CD4-positive, alpha-beta memory T cell (primary cell): ENCODE measurements at places on chromosomes 2 and 18. TPM values are rescaled to one million over a fixed set of nuclear protein-coding genes. Genes with fewer than 3 reads are reported as not detected.
A peak's percentile ranks its signal among the peaks of the same experiment; 100 is the strongest.

DNA sequence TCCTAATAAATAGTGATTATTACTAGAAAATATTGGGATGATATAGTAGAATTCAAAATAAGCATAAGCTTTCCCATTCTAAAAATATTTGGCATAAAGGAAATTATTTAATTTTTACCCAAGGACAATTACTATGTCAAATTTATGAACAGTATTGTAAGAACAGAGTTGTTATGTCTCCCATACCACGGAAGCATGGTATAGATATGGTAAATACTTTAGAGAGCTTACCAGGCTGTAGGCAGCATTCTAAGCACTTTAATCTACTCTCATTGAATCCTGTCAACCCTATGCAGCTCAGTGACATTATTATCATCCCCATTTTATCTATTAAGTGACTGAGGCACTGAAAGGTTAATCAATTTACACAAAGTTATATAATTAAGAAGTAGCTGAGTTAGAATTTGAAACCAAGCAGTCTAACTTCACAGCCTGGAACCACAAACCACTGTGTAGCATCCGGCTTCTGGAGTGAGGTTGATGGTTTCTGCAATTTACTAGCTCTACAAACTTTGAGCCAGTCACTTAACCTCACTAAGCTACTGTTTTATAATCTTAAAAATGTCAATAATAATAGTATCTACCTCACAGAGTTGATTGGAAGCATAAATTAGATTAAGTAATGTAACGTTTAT, 323.7 kb downstream of the ARHGAP15 start:
- H3K4me3 ChIP-seq: no peak overlapping the region
- H3K36me3 ChIP-seq: no peaks in the 10 kb centered on the region
- no peaks in the 10 kb centered on the region for H3K27me3 ChIP-seq

- no peak overlapping the region for H3K27ac ChIP-seq
- peaks cover 37% of the 10 kb centered on the region for H3K4me1 ChIP-seq
- H3K4me3 ChIP-seq: no peak overlapping the region
Observed at GRCh38 chr2:73832930-73833329, 4.2 kb downstream of the STAMBP start.

GRCh38 chr2:68765739-68766375, 31.2 kb downstream of the ARHGAP25 start:
- no peaks in the 10 kb centered on the region for H3K36me3 ChIP-seq
- H3K4me1 ChIP-seq: peaks cover 99% of the 10 kb centered on the region
- H3K27me3 ChIP-seq: no peaks in the 10 kb centered on the region
- DNase-seq: no peak
- H3K27ac ChIP-seq: peak overlapping the region; percentile 90
- peak overlapping the region; percentile 15 for H3K4me3 ChIP-seq

- peaks cover 88% of the 10 kb centered on the region for H3K4me1 ChIP-seq
- H3K4me3 ChIP-seq: no peak overlapping the region
- no peak for DNase-seq
Observed at GRCh38 chr2:134203175-134203574, 50.7 kb upstream of the MGAT5 start.

DNA sequence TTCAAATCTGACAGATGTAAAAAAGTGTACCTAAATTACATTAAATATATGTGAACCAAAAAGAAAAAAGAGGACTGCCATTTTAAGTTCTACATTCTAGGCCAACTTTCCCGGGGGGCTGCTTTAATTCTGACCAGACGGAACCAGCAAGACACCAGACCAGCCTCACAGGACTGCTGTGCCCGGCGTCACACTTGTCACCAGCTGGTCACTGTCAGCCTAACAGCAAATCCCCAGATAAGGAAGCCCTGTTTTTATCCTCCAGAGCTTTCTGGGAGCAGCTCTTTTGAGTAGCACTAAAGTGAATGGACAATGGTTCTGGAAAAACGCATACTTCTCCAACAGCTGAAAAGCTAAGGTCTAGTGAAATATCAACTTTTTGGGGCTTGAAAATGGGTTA, 35.6 kb downstream of the CYB5A start:
- no peak overlapping the region for H3K27ac ChIP-seq
- no peak overlapping the region for H3K4me3 ChIP-seq
- no peaks in the 10 kb centered on the region for H3K4me1 ChIP-seq
- no peak for DNase-seq
- H3K27me3 ChIP-seq: no peaks in the 10 kb centered on the region
- H3K36me3 ChIP-seq: no peaks in the 10 kb centered on the region

GRCh38 chr2:160989778-160990177, 170.4 kb upstream of the TANK start:
- no peaks in the 10 kb centered on the region for H3K27me3 ChIP-seq
- no peak for DNase-seq
- H3K36me3 ChIP-seq: no peaks in the 10 kb centered on the region

GRCh38 chr2:109287413-109287812, 158.4 kb downstream of the SH3RF3 start:
- H3K4me1 ChIP-seq: no peaks in the 10 kb centered on the region
- no peaks in the 10 kb centered on the region for H3K36me3 ChIP-seq
- no peaks in the 10 kb centered on the region for H3K27me3 ChIP-seq
- no peak for DNase-seq
- H3K27ac ChIP-seq: no peak overlapping the region

DNA sequence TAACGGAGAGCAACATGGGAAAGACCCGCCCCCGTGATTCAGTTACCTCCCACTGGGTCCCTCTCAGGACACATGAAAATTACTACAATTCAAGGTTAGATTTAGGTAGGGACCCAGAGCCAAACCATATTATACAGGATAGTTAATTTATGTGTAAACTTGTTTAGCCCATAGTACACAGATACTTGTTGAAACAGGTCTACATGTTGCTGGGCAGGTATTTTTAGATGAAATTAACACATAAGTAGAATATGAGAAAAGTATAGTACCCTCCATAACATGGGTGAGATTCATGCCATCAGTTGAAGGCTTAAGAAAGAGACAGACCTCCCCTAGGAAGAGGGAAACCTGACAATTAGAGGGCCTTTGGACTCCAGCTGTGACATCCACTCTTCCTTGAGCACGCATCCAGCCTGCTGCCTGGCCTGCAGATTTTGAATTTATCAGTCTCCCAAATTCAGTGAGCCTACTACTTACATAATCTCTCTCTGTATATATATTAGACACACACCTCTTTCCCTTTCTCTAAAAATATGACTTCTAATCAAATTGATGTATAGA, 463.5 kb upstream of the NETO1 start:
- no peak overlapping the region for H3K27ac ChIP-seq
- no peak overlapping the region for H3K4me3 ChIP-seq
- H3K27me3 ChIP-seq: no peaks in the 10 kb centered on the region
- no peaks in the 10 kb centered on the region for H3K4me1 ChIP-seq

DNA sequence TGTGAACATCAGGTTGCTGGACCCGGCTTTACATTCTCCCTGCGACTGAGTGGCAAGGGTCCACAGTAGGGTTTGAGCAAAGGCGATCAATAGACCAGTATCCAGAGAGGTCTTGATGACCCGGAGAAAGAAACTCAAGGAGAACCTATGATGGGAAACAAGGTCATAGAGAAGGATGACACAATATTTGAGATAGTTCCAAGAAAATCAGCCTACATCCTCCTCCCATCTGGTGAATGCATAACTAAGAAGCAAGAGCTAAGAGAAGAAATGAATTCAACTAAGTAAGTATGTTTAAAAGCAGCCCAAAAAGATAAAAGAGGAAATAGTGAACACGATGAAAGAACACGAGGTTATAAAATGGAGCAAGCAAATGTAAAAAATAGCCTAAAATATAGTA, 166.3 kb downstream of the CD8B2 start:
- DNase-seq: no peak
- H3K36me3 ChIP-seq: no peaks in the 10 kb centered on the region
- no peak overlapping the region for H3K4me3 ChIP-seq
- no peaks in the 10 kb centered on the region for H3K4me1 ChIP-seq
- no peaks in the 10 kb centered on the region for H3K27me3 ChIP-seq

- H3K4me3 ChIP-seq: no peak overlapping the region
- no peaks in the 10 kb centered on the region for H3K27me3 ChIP-seq
- H3K27ac ChIP-seq: no peak overlapping the region
- DNase-seq: no peak
Observed at GRCh38 chr2:126696644-126697520, 40.9 kb downstream of the GYPC start.

GRCh38 chr2:120443946-120444345, 98.0 kb downstream of the INHBB start:
- H3K27ac ChIP-seq: no peak overlapping the region
- H3K36me3 ChIP-seq: no peaks in the 10 kb centered on the region
- H3K4me3 ChIP-seq: no peak overlapping the region
- H3K27me3 ChIP-seq: no peaks in the 10 kb centered on the region
- no peak for DNase-seq
- peaks cover 4% of the 10 kb centered on the region for H3K4me1 ChIP-seq

DNA sequence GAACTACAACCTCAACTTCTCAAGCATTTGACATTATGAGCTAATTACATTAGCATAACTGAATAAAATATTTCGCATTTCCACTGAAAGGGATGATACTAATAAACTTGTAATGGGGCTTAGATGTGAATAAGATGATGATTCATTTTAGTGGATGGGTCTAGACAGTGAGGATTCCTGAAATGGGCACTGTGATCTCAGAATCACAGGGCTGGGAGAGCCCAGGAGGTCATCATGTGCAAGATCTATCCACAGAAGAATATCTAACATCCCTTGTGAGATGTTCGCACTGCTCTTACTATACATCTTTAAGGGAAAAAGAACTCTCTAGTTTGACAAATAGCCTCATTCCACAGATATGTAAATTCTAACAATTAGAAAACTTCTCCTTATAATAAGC, 245.7 kb downstream of the DYM start:
- H3K36me3 ChIP-seq: no peaks in the 10 kb centered on the region
- H3K4me1 ChIP-seq: no peaks in the 10 kb centered on the region
- H3K27ac ChIP-seq: no peak overlapping the region

- H3K27me3 ChIP-seq: peaks cover 10% of the 10 kb centered on the region
- no peak within 1 kb of the TSS for H3K4me3 ChIP-seq
- H3K4me1 ChIP-seq: peaks cover 4% of the 10 kb centered on the region
- H3K36me3 ChIP-seq: no peaks in the 10 kb centered on the region
Observed at GRCh38 chr2:127675331-127676261, at the start of gene LIMS2. TSS of gene LIMS2 (minus strand) at chr2:127675530. CDS start at chr2:127675024, 506 bp downstream.

DNA sequence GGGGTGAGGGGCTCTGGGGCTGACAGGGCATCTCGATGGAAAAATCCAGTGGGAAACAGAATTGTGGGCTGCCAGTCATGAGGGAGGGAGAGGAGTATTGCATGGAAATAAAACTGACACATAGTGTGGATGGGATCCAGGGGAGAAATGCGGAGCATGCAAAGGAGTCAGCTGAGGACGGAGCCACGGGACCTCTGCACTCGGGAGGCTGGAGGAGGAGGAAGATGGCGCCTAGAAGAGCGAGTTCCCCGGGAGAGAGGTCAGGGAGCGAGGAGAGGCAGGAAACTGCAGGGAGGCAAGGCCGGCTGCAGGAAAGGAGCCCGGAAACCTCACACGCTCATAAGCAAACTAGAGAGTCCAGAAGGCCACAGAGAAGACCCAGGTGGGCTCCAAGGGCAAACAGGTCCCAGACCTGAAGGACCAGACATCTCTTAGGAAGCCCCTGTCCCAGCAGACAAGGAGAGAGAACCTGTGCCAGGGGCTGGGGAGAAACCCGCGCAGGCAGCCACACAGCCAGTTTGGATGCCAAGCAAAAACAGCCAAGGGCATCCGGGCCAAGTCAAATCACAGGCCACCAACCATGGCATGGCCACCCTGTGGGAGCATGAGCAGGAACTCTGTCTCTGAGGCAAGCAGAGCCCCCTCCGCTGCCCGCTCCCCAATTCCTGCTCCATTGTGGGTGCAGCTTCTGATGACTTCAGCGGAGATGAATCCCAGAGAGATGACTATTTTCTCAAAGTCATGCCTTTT, 218.8 kb upstream of the ID2 start:
- H3K27ac ChIP-seq: no peak overlapping the region
- H3K36me3 ChIP-seq: no peaks in the 10 kb centered on the region
- no peak for DNase-seq
- no peaks in the 10 kb centered on the region for H3K27me3 ChIP-seq

DNA sequence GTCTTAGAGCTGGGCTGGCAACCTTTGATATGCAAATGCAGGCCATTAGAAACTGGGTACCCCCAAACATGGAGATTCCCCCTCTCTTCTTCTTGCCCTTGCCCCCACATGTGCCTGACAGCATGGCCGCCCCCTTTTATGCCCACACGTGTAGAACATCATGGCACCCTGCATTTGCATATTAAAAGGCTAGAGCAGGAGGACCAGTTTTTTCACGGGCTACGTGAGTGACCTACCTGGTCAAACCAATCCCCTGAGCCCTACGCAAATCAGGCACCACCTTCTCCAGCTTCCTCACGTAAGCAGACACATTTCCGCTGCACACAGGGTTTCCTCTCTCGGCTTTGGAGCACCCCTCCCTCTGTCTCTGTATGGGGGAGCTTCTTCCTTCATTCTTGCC, 110.9 kb upstream of the COPS8 start:
- H3K36me3 ChIP-seq: no peaks in the 10 kb centered on the region
- H3K27me3 ChIP-seq: no peaks in the 10 kb centered on the region
- DNase-seq: no peak
- H3K4me3 ChIP-seq: no peak overlapping the region
- peaks cover 14% of the 10 kb centered on the region for H3K4me1 ChIP-seq

- no peak overlapping the region for H3K27ac ChIP-seq
- no peaks in the 10 kb centered on the region for H3K4me1 ChIP-seq
- no peaks in the 10 kb centered on the region for H3K36me3 ChIP-seq
- H3K4me3 ChIP-seq: no peak overlapping the region
- no peak for DNase-seq
Observed at GRCh38 chr2:218026244-218026643, 23.4 kb upstream of the TNS1 start.

DNA sequence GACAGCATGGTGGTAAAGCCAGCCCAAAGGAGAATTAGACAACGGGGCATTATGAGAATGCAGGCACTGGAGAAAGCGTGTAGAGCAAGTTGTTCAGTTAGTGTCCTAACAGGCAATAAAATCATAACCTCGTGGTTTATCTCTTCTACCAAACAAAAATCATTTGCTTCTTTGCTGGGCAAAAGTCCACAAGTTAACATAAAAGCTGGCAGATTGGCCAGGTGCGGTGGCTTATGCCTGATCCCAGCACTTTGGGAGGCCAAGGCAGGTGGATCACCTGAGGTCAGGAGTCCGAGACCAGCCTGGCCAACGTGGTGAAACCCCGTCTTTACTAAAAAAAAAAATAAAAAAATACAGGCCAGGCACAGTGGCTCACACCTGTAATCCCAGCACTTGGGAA, 364.1 kb downstream of the SETBP1 start:
- no peak overlapping the region for H3K27ac ChIP-seq
- DNase-seq: no peak
- H3K4me1 ChIP-seq: no peaks in the 10 kb centered on the region
- no peaks in the 10 kb centered on the region for H3K36me3 ChIP-seq
- no peaks in the 10 kb centered on the region for H3K27me3 ChIP-seq
- H3K4me3 ChIP-seq: no peak overlapping the region

DNA sequence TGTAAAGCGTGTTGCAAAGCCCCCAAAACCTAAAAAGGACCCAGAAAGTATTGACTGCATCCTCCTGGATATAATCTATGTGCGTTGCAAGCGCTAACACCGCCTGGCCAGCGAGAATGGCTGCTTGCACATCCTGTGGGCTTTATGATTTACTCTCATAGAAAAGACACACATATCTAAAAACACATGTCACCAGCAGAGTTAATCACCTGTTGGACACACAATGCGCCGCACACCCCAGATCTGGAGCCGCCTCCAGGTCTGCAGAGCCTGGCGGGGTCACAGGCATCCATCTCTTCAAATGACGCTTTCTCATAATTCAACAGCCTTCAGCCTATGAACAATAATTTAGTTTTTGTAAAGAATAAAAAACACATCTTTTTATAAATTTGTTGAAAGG, 186.5 kb downstream of the RTP5 start:
- no peaks in the 10 kb centered on the region for H3K27me3 ChIP-seq
- no peaks in the 10 kb centered on the region for H3K4me1 ChIP-seq
- DNase-seq: no peak
- H3K27ac ChIP-seq: no peak overlapping the region

The BIN1 gene
- total RNA-seq: 103 TPM

The THAP4 gene
- 27.8 TPM for total RNA-seq

The NIFK gene
- total RNA-seq: 62.8 TPM

The RFX8 gene
- 1.2 TPM for total RNA-seq

The SPC25 gene
- 0.33 TPM for total RNA-seq

The TMEM198 gene
- total RNA-seq: 0.67 TPM
